Islet precursor cell (in vitro differentiated cells): ENCODE measurements at places on chromosomes 2 and 18.

- no peak for DNase-seq
Measured at GRCh38 chr18:26071725-26072124, 18.7 kb downstream of the SS18 start.

GRCh38 chr2:129742415-129743180 is 236.9 kb upstream of the RAB6C start:
- DNase-seq: no peak

DNA sequence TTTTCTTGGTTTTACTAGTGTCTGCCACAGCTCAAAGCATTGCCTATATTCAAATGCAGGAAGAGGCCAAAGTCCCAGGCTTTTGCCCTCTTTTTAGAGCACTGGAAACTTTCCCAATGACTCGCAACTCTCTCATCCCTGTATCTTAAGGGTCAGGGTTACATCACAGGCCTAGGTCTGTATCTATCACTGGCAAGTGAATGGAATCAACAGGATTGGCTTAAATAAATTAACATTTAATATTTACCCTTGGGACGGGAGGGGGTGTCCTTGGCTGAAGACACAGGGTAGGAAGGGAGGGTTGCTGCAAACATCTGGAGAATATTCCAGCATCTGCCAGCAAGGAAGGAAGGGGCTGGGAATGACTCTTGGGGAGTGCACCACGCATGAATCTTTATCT is 242.6 kb downstream of the SLC4A3 start:
- peak; percentile 31 for DNase-seq

- no peak for DNase-seq
Measured at GRCh38 chr18:6434481-6434880, 19.8 kb upstream of the L3MBTL4 start.

DNA sequence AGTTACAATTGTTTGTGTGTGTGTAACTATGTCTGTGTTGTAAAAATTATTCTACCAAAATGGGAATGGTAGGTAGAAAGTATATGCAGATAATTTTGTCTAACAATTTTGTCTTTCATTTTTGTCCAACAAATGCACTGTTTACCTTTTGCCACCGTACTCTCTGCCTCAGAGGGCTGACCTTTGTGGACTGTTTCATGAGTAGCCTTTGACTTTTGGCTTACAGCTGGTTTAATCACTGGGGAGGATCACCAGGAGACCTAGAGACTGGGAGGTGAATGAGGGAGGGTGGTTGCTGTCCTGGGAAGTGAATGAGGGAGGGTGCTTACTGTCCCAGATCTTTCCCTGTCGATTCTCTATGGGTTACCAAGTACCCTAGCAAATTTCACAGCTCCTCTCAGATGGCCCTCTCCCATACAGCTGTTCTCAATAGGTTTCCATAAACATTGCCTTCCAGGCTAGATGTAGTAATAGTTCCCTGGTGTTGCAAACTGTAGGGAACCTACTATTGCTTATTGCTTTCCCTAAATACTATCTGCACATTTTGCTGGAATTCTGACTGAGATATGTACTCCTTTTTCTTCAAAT is 26.5 kb upstream of the CXXC1 start:
- no peak for DNase-seq

DNA sequence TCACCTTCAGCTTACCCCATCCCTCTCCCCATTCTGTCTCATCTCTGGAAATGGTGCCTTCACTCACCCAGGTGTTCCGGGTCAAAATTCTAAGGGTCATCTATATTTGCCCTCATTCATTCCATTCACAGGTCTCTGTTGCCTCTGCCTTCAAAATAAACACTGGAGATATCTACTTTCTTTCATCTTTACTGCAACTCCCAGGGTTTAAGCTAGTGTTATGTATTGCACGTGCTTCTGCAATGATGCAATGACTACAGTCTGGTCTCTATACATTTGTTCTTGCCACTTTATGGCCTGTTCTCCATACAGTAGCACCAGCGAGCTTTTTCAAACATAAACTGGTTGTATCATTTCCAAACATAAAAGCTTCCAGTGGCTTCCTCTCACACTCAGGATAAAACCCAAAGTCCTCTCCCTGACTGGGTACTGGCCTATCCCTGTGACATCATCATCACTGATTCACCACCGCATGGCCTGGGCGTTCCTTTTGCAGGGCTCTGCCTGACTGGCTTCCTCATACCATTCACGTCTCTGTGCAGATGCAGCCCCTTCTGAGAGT is 14.3 kb downstream of the DSG2 start:
- peak; percentile 97 for DNase-seq

DNA sequence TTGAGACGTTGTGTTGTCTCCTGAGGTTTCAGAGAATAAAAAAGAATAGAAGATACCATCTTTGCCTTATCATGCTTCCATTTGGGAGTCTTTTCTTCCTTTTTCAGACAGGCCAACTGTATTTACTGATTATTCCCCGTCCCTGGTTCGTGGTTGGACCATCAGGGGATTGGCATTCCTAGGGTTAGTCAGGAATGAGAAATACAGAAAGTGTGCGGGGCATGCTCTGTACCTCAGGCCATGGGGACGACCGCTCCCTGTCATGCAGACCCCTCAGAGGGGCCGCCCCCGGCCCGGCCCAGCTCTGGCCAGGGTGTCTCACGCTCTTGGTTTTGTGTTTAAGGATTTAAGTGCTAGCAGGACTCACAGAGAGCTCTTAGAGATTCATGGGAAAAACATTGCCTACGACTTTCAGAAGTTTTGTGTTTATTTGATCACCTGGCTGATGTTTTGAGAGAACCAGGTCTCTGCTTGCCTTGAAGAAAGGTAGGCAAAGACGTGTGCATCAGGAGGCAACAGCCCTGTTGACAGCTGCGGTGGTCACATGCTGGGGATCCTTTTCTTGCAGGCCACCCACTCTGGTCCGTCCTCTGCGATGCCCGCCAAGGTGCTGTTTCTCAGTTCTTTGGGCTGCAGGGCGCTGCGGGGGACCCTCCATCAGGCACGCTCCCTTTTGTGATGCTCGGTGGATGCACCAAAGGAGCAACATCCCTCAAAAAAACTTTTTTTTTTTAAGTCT is 317.8 kb downstream of the AGAP1 start:
- DNase-seq: peak; percentile 50
